Smooth muscle cell of the pulmonary artery (primary cell): ENCODE measurements at places on chromosomes 6 and 20. TPM values are rescaled to one million over a fixed set of nuclear protein-coding genes. Genes with fewer than 3 reads are reported as not detected.

The SLPI gene
- 0.52 and 0.69 TPM in 2 replicates for total RNA-seq

The TMEM74B gene
- 0.10 and 0.13 TPM in 2 replicates for total RNA-seq

The ZNF311 gene
- 0.99 and 1.3 TPM in 2 replicates for total RNA-seq

The TNFRSF6B gene
- 0.98 and 21.2 TPM in 2 replicates for total RNA-seq

The RAMACL gene
- total RNA-seq: 1.6 and 2.0 TPM in 2 replicates

The ARFGEF3 gene
- total RNA-seq: 1.0 and 3.1 TPM in 2 replicates

The PDSS2 gene
- 12.1 and 18.3 TPM in 2 replicates for total RNA-seq

The KIAA1755 gene
- total RNA-seq: 4.7 and 5.9 TPM in 2 replicates

The DSN1 gene
- total RNA-seq: 6.7 and 10.4 TPM in 2 replicates

The CDKN1A gene
- 486 and 1,009 TPM in 2 replicates for total RNA-seq

The SPINT4 gene
- not detected in 2 replicates for total RNA-seq

The NCOA3 gene
- 37.9 and 41.1 TPM in 2 replicates for total RNA-seq

The TRPC4AP gene
- total RNA-seq: 89.4 and 108 TPM in 2 replicates

The TNNC2 gene
- total RNA-seq: 0.39 TPM in 1 of 2 replicates, not detected in the other

The ARMC2 gene
- 2.5 and 2.9 TPM in 2 replicates for total RNA-seq

The TINAG gene
- total RNA-seq: not detected in 2 replicates

The CHD6 gene
- 27.5 and 30.9 TPM in 2 replicates for total RNA-seq

The SASH1 gene
- 52.4 and 120 TPM in 2 replicates for total RNA-seq

The ULBP3 gene
- total RNA-seq: 5.1 and 12.5 TPM in 2 replicates

The RBBP8NL gene
- total RNA-seq: not detected in 2 replicates

The ARMH2 gene
- not detected in 2 replicates for total RNA-seq

The CABLES2 gene
- 1.0 and 1.7 TPM in 2 replicates for total RNA-seq

The GLP1R gene
- not detected in 2 replicates for total RNA-seq

The TPBG gene
- total RNA-seq: 69.5 and 138 TPM in 2 replicates

The PACSIN1 gene
- 0.07 TPM in 1 of 2 replicates, not detected in the other for total RNA-seq
